ENCODE measurements at places on chromosomes 1 and 21. TPM values are rescaled to one million over a fixed set of nuclear protein-coding genes. Genes with fewer than 3 reads are reported as not detected.

GRCh38 chr1:171939740-171940139, 98.4 kb downstream of the DNM3 start:
- no peaks in the 10 kb centered on the region for H3K36me3 ChIP-seq
- DNase-seq: no peak
- no peaks in the 10 kb centered on the region for H3K27me3 ChIP-seq

DNA sequence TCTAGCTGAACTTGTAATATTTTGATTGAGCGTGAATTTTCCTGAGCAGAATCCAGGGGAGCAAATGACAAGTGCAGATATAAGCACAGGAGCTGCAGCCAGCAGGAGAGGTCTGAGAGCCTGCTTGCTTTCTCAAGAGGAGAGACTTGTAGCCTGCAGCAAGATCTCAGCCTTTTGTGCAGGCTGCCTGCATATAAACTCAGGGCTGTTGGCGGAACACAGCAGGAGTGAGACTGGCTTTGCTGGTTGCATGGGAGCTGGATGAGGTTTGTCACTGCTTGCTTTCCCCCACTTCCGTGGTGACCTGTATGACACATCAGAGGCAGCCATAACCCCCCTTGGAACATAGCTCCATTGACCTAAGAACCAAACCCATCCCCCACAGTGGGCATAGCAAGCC, 725.4 kb upstream of the RGS18 start:
- no peaks in the 10 kb centered on the region for H3K27me3 ChIP-seq
- no peak overlapping the region for H3K27ac ChIP-seq
- H3K36me3 ChIP-seq: no peaks in the 10 kb centered on the region
- no peak for DNase-seq
- H3K4me3 ChIP-seq: no peak overlapping the region

Gene SMIM1
- not detected for total RNA-seq

Gene TTLL10
- not detected for total RNA-seq

Gene UBXN11
- total RNA-seq: 6.2 TPM
